Cortex of kidney (tissue), 1 donor: ENCODE measurements at places on chromosomes 3 and 15.

DNA sequence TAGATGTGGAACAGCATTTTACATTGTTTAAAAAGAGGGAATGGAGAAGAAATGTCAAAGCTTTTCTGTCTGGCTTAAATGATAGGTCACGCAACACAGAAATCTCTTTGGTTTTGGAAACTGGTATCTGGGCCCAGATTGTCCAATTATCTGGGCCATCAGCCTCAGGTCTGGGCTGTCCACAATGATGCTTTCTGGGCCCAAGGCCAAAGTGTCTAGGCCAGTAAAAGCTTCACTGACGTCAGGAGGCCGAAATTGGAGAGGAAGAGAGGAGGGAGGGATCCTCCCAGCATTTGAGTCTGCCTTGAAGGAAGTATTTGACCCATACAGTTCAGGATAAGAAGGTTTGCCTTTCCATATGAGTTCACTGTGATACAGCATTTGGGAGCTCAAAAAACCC is 60.7 kb upstream of the ALDH1A3 start:
- DNase-seq, result no peak

GRCh38 chr3:124652009-124652408 is 78.2 kb upstream of the UMPS start:
- DNase-seq, result no peak

GRCh38 chr3:128923576-128923975 is 44.2 kb downstream of the ACAD9 start:
- DNase-seq, result no peak

GRCh38 chr3:33217866-33218445 is 654 bp downstream of the SUSD5 start:
- no peak for DNase-seq

- DNase-seq, result no peak
These were observed 118.7 kb downstream of the PDE8A start for GRCh38 chr15:85100186-85100937.

DNA sequence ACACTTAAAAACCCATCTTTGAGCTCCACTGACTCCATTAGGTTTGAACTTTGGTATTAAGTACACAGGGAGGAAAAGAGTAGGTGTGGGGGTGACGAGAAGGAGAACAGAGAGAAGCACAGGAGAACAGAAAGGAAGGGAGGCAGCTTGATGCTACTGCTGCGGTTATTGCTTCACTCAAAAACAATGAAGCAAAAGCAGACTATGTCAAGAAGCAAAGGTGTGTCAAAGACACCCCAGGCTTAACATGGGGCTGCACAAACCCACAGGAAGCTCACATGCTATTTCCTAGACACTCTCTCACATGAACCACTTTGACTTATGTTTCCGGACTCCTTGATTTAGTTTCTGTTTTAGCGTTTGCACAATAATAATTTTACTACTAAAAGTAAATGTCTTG is 961.0 kb upstream of the CFAP20DC start:
- DNase-seq, result no peak

GRCh38 chr3:40899286-40899712 is 300.0 kb upstream of the CTNNB1 start:
- no peak for DNase-seq
